ENCODE measurements at places on chromosomes 4 and X. TPM values are rescaled to one million over a fixed set of nuclear protein-coding genes. Genes with fewer than 3 reads are reported as not detected.

Gene BMPR1B
- total RNA-seq: 3.0 TPM

Gene ZFP42
- total RNA-seq: 0.26 TPM

- no peak for DNase-seq
These were observed 49.5 kb upstream of the ADRA2C start for GRCh38 chr4:3716631-3717235.

GRCh38 chrX:7117587-7117986, 29.9 kb upstream of the STS start:
- no peak for DNase-seq

- DNase-seq: peak; percentile 40
These were observed 56.6 kb downstream of the FAM193A start for GRCh38 chr4:2593003-2593402.

DNA sequence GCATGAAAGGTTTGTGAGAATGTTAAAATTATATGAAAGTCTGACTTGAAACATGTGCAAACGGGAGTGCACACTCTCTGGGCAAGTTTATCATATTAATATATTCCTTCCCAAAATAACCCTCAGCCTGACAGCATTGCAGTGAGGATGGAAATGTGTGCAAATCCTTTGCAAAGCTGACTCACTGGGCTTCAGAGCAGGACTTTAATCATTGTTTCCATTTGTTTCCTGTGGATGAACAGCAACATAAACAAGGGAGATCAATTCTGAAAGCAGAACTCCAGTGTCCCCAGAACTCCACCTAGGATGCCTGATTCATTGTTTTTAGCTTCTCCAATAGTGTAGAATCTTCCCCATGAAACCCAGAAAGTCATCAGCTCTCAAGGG, 32.9 kb downstream of the SLC2A9 start:
- no peak for DNase-seq

GRCh38 chrX:46758163-46758955, 559 bp downstream of the SLC9A7 start:
- DNase-seq: peak; percentile 66
